Hematopoietic multipotent progenitor cell treated with erythropoietin and hydrocortisone succinate and interleukin-3 and kit ligand, for 6 days (in vitro differentiated cells): ENCODE measurements at places on chromosomes 7 and 10.

- DNase-seq = peak; percentile 73
These were observed 4.0 kb upstream of the SH3PXD2A start for GRCh38 chr10:103859161-103860086.

DNA sequence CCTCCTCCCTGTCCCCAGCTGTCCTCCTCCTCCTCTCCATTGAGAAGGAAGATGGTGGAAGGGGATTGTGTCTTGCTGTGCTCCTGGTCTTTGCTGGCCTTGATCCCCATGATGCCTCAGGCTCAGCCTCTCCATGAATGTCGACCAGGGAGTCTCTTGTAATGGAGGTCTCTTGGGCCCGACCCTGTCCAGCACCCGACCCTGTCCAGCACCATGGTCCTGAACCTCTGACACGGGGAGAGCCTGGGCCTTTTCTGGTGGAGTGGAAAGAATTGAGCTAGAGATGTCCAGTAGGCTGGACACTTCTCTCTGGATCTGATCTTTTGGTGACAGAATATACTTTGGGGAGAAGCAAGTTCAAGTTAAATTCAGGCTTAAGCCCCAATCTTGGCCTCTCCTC is 42.3 kb upstream of the HMX3 start:
- no peak for DNase-seq

GRCh38 chr7:29040579-29040925 is 82.4 kb upstream of the TRIL start:
- no peak for DNase-seq

- no peak for DNase-seq
These were observed 511.1 kb upstream of the C7orf33 start for GRCh38 chr7:148079206-148080080.

DNA sequence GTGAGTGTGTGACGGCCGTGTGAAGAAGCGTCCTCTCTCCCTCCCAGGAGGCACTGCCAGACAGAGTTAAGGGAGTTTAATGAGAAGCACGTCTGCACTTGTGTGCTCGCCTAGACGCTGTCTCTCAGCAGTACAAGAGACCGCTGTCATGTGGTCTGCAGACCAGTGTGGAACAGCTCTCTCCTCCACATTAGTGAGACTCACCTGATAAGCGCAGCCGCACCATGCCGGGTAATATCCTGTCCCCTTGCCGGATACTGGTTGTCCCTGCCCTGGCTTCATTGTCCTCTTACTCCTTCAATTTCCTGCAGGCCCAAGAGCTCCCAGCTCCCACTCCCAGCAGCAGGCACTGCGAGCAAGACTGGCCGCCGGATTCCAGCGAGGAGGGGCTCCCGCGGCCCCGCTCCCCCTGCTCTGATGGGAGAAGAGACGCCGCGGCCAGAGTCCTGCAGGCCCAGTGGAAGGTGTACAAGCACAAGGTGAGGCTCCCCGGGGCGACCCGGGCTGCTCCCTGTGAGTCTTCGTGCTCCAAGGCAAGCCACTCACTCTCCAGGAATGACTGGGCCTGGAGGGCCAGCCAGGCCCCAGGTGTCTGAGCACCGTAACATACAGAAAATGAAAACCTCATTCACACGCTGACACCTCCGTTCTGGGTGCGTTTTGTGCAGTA is 33.5 kb upstream of the TTYH3 start:
- no peak for DNase-seq

DNA sequence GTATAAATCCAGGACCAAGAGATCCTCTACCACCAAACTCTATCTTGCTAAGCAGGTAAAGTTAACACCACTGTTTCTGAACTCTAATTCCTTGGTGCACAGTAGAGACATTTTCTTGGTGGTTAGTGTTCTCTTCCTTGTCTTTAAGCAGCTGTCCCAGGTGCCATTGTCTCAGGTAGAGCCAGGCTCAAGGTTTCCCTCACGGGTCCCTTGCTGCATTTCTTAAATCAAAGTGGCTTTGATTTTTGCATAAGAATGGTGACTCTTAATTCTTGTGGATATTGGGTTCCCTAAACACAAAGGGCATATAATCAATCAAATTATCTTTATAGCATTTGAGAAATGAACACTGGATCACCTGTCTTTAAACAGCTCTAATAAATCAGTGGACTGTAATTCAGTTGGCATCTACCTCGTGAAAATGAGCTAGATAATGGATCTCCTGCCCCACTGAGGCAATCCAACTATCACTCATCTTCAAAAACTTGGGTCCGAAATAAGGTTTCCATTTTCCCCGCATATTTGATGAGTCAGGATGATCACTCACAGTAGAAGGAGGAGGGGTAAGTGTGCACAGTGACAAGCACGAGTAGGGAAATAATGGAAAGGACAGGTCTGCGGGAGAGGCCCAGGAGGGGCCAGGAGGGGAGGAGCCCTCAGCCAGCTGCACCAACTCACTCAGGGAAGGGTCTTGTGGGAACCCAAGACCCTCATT is 2.4 kb downstream of the ABCC2 start:
- DNase-seq = no peak
